ENCODE measurements at places on chromosomes 4 and X.

- DNase-seq = no peak
These were observed 436.2 kb downstream of the FAT4 start for GRCh38 chr4:125750828-125751466.

- DNase-seq = no peak
These were observed 30.8 kb downstream of the NR0B1 start for GRCh38 chrX:30278365-30278764.

- DNase-seq = no peak
These were observed 44.3 kb upstream of the DCLK2 start for GRCh38 chr4:150033901-150034300.

GRCh38 chr4:89253311-89253710 lies 54.3 kb downstream of the GPRIN3 start:
- no peak for DNase-seq

DNA sequence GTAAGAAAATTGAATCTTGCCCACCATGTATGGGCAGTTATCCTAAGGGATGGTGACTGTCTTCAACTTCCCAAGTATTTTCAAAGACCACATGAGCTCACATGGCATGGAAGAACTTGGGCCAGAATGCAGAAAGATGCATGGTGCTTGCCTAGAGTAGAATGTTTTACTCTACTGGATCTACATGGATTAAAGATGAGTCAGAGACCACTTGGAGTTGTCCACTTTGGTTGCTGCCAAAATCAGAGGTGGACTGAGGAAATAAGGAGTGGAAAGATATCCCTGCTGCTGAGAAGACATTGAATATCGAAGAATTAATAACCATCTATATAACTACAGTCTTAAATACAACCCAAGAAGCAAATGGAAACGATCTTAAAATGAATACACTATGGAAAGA lies 498.1 kb downstream of the NLGN4X start:
- DNase-seq = no peak
